ENCODE measurements at places on chromosomes 4 and X.

DNA sequence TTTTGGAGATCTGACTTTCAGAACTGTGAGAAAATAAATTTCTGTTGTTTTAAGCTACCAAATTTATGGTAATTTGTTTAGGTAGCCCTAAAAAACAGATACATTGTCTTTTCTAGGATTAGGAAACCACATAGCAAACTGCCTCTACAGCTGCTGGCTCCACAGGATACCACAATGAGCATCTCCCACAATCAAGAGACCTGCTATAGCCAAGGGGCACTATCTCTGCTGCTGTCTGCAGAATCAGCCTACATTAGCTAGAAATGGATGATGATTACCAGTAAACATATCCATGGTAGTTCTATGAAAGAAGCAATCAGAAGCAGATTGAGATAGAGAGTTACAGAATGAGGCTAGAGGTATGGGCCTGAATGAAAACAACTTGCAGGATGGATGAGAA lies 244.4 kb upstream of the NDST4 start:
- no peak for DNase-seq

DNA sequence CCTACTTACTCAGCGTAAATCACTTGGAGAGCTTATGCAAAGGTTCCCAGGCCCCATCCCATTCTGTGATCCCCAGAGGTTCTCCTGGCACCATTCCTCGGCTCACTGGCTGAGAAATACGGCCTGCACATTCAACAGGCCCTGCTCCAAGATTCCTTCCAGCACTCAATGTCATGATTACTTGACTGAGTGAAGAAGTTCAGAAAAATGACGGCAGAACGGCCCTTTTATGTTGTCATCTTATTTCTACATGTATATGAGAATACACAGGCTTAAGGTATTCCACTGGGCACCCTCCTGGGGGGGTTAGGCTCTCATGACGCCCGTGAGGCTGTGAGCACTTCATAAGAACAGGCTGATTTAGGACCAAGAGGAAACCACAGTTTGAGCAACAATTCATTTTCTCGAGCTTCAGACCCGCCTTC lies 190.6 kb downstream of the NSUN7 start:
- no peak for DNase-seq

- no peak for DNase-seq
These were observed 43.9 kb downstream of the SPOCK3 start for GRCh38 chr4:167190379-167190778.

- DNase-seq = no peak
These were observed 22.1 kb downstream of the LIMCH1 start for GRCh38 chr4:41559940-41560516.

DNA sequence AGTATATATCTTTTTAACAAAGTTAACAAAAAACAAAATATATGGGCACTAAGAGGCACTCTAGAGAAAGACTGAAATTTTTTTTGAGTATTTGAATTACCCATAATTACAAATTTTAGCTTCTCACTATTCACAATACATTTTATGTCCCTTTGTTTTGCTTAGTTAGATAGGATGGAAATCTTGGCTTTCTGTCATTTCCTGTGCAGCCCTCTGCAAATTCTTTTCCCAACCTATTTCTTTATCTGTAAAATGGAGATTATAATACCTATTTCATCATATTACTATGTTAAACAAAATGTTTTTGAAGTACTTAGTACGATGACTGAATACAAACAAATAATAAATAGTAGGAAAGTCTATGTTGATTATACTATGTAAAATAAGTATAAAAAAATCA lies 710.0 kb downstream of the CCSER1 start:
- no peak for DNase-seq

DNA sequence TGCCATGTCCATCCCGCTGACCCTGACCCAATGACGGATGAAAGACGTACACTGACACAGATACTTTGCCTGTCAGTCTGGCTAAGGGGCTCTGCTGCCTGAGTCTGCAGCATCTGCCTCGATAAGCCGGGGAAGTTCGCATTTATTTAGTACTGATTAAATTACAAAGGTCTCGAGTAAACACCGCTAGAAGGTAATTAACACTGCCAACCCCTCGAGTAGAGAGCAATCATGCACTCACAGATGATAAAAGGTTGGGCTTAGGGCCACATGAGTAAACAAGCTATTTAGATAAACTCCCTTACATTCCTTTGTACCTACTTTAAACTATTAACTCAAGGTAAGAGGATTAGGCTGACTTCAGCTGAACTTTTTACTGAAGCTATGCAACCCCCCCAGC lies 16.0 kb upstream of the RBMXL3 start:
- no peak for DNase-seq

GRCh38 chr4:37978248-37978924 lies 18.2 kb downstream of the PTTG2 start:
- DNase-seq = no peak

DNA sequence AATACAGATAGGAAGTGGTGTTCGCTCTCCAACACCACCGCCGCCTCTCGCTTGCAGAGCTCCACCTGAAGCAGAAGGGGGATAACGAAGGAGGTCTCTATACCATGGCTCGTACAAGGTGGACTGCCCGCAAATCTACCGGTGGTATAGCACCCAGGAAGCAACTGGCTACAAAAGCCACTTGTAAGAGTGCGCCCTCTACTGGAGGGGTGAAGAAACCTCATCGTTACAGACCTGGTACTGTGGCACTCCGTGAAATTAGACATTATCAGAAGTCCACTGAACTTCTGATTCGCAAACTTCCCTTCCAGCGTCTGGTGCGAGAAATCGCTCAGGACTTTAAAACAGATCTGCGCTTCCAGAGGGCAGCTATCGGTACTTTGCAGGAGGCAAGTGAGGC lies 5.2 kb upstream of the BMP15 start:
- no peak for DNase-seq

GRCh38 chr4:177393236-177393635 lies 49.0 kb downstream of the AGA start:
- DNase-seq = no peak

DNA sequence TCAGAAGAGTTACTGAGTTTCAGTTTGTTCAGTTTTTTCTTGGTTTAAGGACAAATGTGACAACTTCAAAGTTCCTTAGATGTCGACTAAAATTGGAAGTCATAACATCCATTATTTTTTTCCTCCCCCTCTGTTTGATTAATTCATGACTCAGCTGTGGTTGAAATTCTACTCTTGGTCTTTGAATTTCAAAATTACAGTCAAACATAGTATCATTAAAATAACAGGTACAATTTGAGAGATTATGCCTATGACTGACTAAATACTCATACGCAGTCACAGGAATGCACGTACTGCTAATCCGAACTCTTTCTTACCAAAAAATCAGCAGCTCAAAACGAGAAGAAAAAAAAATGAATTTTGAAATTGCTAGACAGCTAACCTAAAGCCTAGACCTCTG lies 1434.8 kb downstream of the RAPGEF2 start:
- DNase-seq = no peak

DNA sequence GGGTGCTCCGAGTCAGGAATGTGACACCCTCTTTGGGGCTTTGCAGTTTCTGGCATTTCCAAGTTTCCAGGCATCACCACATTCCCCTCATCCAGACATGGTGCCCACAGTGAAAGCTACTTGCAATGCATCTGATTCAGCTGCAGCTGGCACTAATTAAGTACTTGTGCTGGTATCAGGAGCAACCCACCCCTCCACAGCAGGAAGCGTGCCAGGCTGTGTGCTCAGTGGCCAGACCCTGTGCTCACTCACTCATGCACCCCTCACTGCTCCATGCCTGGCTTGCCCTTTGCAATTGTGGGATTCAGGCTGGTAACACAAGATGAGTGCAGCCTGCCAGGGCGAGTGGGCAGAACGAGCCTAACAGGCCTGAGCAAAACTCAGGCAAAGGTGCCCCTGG lies 271.2 kb downstream of the EPHA5 start:
- no peak for DNase-seq

- no peak for DNase-seq
These were observed 15.0 kb upstream of the SH3TC1 start for GRCh38 chr4:8184061-8184460.

DNA sequence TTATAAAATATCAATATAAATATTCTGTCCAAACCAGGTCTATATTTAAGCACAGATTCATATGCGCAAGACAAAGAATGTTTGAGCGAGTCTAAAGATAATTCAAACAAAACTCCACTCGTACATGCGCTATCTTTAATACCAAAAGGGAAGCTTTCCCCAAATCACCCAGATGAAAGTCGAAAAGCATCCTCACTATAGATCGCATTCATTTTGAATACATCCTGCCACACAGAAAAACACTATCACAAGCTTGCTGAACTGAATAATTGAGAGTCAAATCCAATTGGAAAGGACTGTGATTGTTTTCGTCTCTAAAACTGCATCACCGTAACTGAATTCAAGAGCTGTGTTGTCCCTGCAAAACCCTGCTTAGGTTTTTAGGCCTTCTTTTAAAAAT lies 685 bp downstream of the TASL start:
- DNase-seq = no peak

- DNase-seq = no peak
These were observed 15.5 kb downstream of the NUDT6 start for GRCh38 chr4:122906859-122907305.

DNA sequence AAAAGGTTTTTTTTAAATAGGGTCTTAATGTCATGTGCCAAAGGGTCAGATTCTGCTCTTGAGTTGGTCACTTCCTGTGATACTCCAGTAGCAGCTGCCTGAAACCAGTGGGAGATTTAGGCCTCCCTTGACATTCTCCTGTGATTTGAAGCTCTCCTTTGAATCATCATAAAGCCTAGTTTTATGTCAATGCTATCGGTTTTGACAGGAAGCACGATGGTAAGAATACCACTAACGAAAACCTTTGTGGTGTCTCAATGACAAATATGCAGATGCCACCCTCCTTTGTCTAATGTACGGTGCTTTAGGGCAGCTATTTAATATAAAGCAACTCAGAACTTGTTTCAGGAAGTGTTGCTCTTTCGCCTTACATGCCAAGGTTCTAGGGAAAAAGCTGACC lies 44.2 kb downstream of the CCNI start:
- no peak for DNase-seq

DNA sequence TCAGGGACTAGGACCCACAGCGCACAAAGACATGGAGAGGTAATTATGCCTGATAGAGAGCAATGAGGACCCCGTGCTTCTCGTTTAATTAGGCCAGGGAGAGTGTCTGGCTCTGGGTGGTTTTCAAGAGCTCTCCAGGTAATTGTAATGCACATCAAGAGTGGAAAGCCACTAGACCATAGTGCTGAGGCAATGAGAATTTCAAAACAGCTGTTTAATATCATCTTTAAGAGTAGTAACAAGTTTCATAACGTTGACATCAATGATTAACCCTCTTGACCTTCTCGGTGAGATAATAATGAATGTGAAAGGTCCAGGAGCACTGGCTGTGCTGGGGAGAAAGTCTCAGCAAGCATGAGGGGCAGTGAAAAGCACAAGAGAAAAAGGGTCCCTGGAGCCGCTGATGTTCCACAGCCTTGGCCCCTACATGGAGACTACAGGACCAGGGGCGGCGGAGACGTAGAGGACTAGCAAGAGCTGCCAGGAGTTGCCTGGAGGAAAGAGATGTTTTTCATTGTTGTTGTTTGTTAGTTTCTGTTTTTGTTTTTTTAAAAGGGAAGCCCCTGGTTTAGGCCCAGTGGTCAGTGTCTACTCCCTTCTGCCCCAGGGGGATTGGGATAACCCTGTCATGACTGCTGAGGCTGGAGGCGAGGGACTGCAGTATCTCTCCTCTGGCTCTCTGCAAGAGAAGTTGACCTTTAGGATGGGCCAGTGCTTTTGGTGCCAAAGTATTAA lies 14.8 kb upstream of the CXCR3 start:
- no peak for DNase-seq

GRCh38 chr4:82469791-82470345 lies 39.5 kb downstream of the ENOPH1 start:
- DNase-seq = no peak
